ENCODE measurements at places on chromosomes 4 and X. TPM values are rescaled to one million over a fixed set of nuclear protein-coding genes. Genes with fewer than 3 reads are reported as not detected.

Gene CCDC110
- total RNA-seq, result not detected

DNA sequence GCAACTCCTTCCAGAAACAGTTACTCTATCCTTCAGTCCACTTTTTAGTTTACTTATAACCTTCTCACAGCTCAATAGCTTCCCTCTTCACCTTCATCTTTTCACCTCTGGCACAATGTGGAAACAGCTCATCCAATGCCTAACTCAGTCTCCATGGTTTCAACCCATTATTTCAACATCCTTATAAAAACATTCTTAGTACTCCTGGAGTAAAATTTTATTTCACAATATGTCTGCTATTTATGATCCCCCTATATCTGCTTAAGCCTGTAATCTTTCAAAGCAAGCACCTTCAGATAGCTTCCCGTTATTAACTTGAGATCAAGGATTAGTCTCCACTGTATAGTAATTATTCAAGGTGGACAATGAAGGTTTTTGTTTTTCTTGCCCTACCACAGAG lies 156.3 kb downstream of the GASK1B start:
- DNase-seq, result peak; percentile 8

Gene SSX1
- total RNA-seq, result not detected

DNA sequence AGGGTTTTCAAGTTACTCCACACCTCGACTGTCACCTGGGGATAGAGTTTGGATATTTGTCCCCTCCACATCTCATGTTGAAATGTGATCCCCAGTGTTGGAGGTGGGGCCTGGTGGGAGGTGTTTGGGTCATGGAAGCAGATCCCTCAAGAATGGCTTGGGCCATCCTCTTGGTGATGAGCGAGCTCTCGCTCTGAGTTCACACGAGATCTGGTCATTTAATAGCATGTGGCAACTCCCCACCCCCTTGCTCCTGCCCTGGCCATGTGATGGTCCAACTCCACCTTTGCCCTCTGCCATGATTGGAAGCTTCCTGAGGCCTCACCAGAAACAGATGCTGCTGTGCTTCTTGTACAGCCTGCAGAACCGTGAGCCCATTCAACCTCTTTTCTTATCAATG lies 8.3 kb downstream of the CTAG1A start:
- DNase-seq, result no peak

GRCh38 chr4:150960818-150961217 lies 54.3 kb downstream of the LRBA start:
- DNase-seq, result peak; percentile 24

DNA sequence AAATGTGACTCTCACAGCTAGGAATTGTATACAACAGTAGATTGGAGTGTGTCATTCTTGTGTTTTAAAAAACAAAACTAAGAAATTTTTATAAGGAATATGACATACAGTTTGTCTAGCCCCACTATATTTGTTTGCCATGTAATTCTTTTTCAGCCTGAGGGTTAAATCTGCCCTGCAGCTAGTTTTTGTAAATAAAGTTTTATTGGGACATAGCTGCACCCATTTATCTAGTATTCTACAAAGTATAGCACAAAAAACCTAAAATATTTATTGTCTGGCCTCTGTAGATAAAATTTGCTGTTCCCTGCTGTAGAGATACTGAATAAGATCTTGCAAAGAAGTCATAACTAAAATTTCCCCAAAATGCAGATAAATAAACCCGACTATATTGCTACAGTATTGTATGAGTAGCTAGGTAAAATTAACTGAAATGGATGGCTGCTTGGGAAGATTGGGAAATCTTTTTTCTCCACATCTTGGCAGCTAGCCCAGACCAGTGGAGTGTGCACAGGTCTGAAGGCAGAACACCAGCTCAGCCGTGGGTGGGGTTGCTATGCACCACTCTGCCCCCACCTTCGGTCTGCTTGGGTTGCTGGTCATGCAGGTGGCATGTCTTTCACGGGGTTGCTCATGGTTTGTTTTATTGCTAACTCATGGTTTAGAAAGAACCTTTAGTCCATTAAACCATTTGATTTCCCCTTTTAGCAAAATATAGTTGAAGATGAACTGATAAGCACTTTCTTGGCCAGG lies 127.9 kb downstream of the KLHL8 start:
- peak; percentile 89 for DNase-seq

Gene NUP62CL
- total RNA-seq, result not detected

Gene CFAP47
- total RNA-seq, result not detected

GRCh38 chr4:76209881-76210280 lies 3.7 kb downstream of the SCARB2 start:
- no peak for DNase-seq

Measured in HFFc6 (cell line).